ENCODE measurements at places on chromosomes 3 and 15.

DNA sequence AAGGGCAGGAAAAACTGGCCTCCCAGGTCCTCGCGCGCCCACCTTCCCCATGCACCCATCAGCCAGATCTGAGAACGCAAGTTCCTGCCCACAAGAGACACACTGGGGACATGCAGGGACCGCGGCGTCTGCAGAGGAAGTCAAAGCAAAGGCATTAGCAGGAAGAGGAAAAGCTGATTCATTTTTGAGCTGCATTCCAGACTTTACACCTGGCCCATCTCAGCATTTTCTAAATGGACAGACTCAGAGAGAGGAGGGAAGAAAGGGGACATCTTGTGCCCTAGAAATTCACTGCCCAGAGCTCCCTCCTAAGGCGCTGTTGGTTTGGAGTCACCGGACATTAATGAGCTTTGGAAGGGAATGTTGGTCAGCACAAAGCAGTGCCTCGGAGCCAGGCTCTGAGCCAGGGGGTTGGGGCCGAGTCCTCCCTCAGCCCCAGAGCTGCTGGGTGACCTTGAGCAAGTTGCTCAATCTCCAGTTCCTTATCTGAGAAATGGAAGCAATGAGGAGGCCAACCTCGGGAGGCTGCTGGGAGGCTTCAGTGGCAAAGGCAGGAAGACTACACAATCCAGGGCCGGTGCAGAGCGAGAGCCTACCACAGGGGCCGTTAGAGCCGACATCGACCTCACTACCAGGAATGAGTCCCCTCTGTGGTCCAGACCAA lies 150.5 kb upstream of the IQSEC1 start:
- no peak for DNase-seq

DNA sequence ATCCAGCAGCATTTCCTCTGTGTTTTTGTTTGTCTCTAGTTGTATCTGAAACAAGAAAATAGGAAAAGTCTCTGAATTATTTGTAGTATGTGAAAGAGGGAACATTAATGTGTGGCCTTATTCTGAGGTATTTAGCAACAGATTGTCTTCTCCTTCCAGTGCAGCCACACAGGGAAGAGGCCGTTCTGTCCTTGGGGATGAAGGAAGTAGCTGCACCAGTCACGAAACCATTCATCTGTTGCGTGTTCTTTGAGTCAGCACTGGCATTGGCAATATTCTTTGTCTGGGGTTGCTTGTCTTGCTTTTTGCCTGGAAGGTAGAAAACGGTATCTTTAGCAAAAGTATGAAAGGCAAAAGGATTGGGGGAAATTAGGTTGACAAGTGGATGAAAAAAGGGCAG lies 91.6 kb downstream of the CDIN1 start:
- DNase-seq, result no peak

- no peak for DNase-seq
These were observed 314.1 kb upstream of the LRRC3B start for GRCh38 chr3:26308454-26308853.

DNA sequence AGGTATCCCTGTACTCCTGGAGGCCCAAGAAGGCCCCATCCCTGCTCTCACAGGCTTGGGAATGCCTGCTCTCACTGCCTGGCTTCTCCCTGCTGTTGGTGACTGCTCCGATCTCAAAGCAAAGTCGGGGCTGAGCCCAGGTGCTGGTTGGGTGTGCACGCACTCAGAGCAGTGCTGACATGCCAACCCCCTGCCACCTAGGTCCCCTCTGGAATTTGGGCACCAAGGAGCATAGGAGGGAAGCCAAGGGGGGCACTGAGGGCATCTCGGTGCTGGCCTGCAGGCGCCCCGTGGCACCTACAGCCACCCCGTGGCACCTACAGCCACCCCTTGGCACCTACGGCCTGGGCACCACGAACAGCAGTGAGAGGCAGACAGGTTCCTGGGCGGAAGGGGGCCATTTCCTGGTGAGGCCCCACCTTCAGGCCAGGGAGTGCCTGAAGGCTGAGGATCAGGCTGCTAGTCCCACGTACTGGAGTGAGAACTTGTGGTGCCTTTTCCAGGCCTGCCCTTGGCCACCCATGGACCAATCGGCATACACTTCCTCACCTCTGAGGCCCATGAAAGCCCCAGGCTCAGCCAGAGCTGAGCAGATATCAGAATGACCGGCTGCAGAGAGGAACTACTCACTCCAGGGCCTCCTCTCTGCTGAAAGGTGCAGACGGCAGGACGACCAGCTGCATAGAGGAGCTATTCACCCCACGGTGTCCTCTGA lies 15.6 kb upstream of the HTR3E start:
- DNase-seq, result no peak

DNA sequence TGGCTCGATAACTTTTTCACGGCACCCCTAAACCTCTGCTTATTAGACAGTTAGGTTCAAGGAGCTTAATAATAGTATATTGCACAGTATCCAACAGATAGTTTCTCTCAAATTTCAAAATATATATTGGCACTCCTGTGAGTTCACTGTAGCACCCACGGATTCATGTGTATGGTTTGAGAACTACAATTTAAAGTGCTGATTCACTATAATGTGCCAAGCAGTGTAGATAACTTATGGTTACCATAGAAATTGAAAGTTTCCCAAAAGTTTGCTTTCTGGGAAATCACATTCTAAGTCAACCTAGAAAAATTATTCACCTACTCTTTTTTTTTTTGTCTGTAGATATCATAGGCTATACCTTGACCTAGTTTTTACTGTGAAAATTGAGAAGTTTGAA lies 86.6 kb downstream of the GAP43 start:
- no peak for DNase-seq

DNA sequence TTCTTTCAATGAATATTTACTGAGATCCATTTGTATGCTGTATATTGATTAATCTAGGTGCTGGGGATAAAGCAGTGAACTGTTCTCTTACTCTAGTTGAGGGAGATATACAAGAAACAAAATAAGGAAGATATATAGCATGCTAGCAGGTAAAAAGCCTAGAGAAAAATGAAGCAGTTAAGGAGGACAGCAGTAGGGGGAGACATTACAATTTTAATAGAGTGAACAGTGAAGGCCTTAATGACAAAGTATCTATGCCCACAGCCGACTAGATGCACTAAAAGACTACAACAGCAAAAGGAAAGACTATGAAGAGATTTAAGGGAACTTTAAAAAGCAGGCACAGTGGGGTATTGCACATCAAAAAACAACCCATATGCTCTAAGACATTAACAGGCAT lies 81.4 kb downstream of the XRN1 start:
- DNase-seq, result no peak

- no peak for DNase-seq
These were observed 47.7 kb upstream of the HERC1 start for GRCh38 chr15:63881431-63881830.

DNA sequence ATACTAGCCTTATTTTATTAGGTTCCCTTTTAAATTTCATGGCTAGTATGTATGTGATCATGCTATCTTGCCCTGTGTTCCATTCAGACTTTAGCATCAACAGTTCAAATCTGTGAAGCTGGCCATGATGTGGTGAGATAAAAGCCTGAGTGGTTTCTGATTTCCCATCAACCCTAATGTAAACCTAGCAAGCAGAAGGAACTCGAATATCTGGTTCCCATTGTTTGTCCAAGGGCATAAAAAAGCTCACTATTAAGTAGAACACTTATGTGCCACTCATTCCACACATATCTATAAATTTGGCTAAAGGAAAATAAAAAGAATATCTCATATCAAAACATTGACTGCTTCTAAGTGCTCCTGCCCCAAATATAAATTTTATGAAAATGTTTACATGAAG lies 311.7 kb downstream of the CADM2 start:
- no peak for DNase-seq

- DNase-seq, result no peak
These were observed 45.9 kb downstream of the PPARG start for GRCh38 chr3:12334786-12335185.

- DNase-seq, result no peak
These were observed 173.3 kb upstream of the ICE2 start for GRCh38 chr15:60652245-60652644.

- DNase-seq, result no peak
These were observed 181.0 kb upstream of the RASGRP1 start for GRCh38 chr15:38745626-38746025.

- no peak for DNase-seq
These were observed 128.8 kb downstream of the FRMD5 start for GRCh38 chr15:44066211-44066827.

- no peak for DNase-seq
These were observed 10.9 kb downstream of the ITIH3 start for GRCh38 chr3:52805270-52806039.

DNA sequence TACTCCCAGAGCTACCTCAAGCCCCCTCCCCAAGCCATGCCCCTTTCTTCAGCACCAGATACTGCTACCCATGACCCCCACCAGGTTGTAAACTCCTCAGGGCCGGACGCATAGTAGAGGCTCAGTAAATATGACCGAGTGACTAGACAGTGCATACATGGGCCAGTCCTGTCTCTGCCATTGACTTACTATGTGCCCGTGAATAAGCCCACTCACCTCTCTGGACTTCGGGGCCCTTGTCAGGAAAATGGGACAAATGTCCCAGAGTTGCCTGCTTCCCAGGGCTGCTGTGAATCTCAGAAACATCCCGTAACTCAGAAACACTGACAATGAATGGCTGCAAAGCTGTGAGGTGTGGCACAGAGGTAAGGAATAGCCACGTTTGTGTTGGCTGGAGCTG lies 48.2 kb upstream of the FGD5 start:
- no peak for DNase-seq

- no peak for DNase-seq
These were observed 436.4 kb downstream of the SHQ1 start for GRCh38 chr3:72411843-72412242.

GRCh38 chr3:45664578-45664977 lies 24.6 kb upstream of the SACM1L start:
- DNase-seq, result no peak

GRCh38 chr3:113055201-113055600 lies 64.4 kb downstream of the GTPBP8 start:
- DNase-seq, result no peak

GRCh38 chr3:196192036-196192523 lies 19.1 kb downstream of the ZDHHC19 start:
- DNase-seq, result no peak

- DNase-seq, result no peak
These were observed 18.2 kb upstream of the EOGT start for GRCh38 chr3:69031635-69032034.

DNA sequence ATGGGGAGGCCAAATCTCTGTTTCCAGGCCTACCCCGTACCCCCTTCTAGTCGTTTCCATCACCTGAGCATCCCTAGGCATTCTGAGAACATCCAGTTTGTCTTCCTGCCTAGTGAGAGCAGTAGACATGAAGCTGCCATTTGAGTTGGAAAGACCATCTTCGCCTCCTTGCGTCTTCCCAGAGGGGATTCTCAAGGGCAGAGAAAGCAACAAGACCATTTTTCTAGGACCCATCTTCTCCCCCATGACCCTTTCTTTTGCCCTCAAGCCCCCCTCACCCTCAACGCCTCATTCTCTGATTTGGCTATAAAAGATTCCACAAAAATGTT lies 148.7 kb upstream of the BHLHE40 start:
- DNase-seq, result no peak

DNA sequence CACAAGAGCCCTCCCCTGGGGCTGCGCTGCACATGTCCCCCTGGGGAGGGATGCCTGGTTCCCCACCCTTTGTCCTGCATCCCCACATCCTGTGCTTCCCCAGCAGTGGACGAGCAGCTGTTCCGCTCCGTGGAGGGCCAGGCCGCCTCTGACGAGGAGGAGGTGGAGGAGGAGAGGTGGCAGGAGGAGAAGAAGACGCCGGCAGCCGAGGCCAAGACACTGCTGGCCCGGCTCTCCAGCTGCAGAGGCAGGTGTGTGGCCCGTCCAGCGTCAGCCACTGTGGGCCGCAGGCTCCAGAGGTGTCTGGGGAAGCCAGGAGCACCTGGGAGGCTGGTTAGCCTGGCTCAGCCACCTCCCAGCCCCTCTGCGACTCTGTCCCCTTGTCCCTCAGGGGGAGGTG lies 27.9 kb upstream of the GP9 start:
- no peak for DNase-seq

DNA sequence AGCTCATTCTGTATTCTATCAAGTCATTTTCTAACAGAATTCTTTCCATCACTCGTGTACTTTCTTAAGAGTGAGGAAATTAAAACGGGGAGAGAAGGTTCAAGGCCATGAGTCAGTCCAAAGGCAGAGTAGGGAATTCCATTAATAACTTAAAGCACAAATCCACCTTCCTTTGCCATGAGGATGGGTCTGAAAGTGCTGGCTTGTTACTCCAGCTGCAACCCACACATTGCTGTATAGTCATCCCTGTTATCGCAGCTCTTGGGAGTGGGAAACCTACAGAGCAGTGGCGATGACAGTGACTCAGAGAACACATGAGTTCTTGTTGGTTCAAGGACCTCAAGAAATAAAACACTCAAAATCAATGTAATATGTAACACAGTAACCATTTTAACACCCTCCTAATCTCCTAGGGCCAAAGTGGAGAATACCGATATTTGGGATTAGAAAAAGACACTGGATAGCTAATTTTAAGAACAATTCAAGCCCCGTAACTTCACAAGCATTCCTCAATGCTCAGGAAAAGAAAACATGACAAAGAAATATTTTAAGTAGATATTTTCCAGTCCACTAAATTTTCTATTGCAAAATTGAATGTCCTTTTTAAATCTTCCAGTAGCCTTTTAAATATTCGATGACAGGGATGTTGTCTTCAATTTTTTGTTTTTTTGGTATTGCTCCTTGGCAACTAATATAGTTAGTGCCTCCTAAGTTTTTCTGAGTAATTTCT lies 179.9 kb upstream of the THBS1 start:
- peak; percentile 58 for DNase-seq

DNA sequence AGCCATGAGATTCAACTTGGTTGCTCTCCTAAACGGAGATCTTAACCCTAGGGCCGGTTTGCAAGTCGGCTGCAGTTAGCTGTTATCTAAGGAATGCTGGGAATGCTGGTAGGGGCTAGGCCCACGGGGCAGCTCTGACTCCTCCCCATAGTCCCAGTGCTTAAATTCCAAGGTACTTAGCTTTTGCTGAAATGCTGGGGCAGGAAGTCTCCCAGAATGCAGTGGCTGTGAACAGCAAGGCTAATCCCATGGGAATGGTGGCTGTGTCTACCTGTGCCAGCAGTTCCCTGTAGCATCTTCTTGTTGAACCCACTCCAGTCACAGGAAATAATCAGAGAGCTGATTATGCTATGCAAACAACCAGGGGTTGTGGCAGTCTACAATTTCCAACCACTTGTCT lies 102.5 kb upstream of the TJP1 start:
- no peak for DNase-seq

DNA sequence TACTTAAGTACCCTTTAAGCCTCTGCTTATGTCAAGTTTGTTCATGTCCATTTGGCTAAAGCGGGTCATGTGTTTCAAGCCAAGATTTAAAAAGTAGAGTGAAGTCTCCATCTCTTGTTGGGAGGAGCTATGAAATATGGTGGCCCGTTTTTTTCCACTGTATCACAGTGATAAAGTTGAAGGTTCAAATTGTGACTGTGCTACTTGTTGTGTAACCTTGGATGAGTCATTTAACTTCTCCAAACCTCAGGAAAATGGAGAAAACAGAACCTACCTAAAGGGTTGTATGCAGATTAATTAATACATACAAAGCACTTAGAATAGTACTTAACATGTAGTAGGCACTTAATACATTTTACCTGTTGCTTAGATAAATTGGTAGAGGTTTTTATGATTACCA lies 43.4 kb downstream of the SNAPC5 start:
- DNase-seq, result no peak

GRCh38 chr3:189853906-189854305 lies 222.7 kb downstream of the TP63 start:
- no peak for DNase-seq

GRCh38 chr3:47163169-47164006 lies 525 bp downstream of the SETD2 start:
- no peak for DNase-seq

- DNase-seq, result no peak
These were observed 2.1 kb downstream of the OPA1 start for GRCh38 chr3:193594946-193595689.

- no peak for DNase-seq
These were observed 12.0 kb upstream of the LMAN1L start for GRCh38 chr15:74800559-74801094.
